ENCODE measurements at places on chromosomes 1 and 21.

DNA sequence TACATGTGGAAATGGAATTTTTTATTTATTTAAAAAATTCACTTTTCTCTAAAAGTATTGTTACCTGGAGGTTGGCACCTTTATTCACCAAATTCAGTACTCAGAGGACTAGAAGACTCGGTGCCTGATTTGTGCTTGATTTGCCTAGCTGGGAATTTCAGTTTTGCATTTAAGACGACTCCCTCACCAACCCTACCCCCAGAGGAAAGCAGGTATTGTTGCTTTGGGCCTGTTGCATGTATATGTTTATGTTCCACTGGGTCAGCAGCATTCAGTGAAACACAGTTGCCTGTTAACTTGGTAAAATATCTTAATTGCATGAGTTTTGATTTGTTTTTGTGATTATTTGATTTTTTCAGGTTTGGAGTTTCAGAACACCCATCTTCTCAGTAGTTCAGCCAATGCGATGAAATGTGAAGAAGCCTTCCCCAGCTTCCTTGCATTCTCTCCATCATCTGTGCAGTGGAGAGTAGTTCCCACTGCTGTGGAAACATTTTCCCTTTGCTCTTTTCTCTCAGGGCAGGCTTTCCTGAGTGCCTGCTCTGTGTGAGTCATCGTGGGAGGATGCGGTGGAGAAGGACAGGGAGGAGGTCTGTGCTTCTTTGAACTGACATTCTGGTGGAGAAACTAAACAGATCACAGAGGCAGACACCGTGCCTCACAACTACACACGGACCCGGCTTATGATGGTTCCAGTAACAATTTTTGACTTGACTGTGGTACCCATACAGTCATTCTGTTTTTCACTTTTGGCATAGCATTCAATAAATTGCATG is 6.4 kb downstream of the ADARB1 start:
- DNase-seq: peak; percentile 56

- DNase-seq: no peak
Observed at GRCh38 chr1:101219924-101220870, 16.6 kb upstream of the S1PR1 start.

GRCh38 chr1:248750496-248750895 is 5.1 kb downstream of the LYPD8 start:
- DNase-seq: no peak

DNA sequence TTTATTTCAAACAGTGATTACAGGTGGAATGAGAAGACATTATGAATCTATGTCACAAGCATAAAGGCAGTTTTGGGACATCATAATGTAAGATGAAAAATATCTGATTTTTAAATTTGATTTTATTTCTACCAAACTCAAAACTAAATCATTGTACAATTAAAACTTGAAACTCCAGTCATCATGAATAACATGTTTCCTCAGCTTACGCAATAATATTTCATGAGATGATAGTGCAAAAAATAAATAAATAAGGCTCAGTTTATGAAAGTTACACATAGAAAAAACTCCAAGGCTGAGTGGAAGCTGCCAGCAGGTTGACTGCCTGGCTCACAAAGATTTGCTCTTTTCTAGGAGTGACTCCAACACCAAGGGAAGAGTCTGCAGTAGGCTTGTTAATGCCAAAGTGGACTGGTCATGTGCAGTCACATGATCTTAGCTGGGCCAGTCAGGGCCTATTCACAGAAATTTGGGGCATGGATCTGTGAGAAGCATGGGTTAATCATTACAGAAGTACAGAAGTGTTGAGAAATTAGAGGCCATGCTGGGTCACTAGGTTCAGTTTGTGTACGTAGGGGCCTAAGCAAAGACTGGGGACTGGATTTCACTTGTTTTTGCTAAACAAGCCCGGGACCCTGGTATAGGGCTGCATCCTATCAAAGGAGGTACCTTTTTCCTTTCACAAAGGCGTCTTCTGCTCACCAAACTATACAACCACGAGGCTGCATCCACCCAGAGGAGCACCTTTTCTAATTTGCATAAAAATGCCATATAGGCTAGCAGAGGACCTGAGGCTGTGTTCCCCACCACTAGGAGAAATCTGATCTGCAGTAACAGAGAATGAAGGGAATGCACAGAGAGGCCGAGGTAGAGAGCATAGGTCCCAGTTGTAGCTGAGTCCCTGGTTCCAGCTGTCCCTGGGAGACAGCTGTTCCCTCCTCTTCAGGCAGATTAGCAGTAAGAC is 4.9 kb upstream of the ABCA4 start:
- no peak for DNase-seq

GRCh38 chr1:178528228-178528952 is 15.5 kb downstream of the TEX35 start:
- no peak for DNase-seq
